Ovary (tissue), 10 donors: ENCODE measurements at places on chromosomes 3 and 15. TPM values are rescaled to one million over a fixed set of nuclear protein-coding genes. Genes with fewer than 3 reads are reported as not detected.

GRCh38 chr3:98018301-98018700 lies 16.8 kb downstream of the GABRR3 start:
- DNase-seq = no peak

GRCh38 chr15:28929200-28929599 lies 43.4 kb downstream of the APBA2 start:
- no peak for DNase-seq

DNA sequence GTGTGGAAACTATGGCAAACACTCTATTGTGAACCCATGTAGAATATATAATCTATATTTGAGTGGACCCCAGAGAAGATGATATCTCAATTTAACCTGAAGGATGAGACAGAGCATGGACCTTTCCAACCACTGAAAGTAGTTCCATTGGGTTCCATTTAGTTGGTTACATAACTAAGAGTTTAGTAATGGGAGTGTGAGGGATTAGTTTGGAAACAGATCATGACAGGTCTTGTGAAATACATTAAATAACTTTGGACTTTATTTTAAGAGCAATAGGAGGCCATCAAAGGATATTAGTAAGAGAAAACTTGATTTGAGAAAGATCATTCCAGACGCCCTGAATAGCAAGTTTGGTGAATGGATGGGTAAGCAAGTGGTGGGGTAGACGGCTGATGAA lies 487.2 kb upstream of the ROBO2 start:
- no peak for DNase-seq

- DNase-seq = no peak
These were observed 534.5 kb upstream of the SEMA6D start for GRCh38 chr15:47182818-47183217.

- DNase-seq = no peak
These were observed 95.3 kb downstream of the CHRNA7 start for GRCh38 chr15:32125595-32125994.

GRCh38 chr3:25728101-25728500 lies 55.1 kb downstream of the NGLY1 start:
- no peak for DNase-seq

GRCh38 chr15:61517776-61518175 lies 288.7 kb upstream of the RORA start:
- no peak for DNase-seq

- DNase-seq = no peak
These were observed 4.2 kb upstream of the RFC4 start for GRCh38 chr3:186810336-186810996.

GRCh38 chr3:126913524-126913923 lies 69.4 kb upstream of the PLXNA1 start:
- no peak for DNase-seq

GRCh38 chr3:127419641-127420553 lies 132.1 kb upstream of the PRR20G start:
- DNase-seq = no peak

DNA sequence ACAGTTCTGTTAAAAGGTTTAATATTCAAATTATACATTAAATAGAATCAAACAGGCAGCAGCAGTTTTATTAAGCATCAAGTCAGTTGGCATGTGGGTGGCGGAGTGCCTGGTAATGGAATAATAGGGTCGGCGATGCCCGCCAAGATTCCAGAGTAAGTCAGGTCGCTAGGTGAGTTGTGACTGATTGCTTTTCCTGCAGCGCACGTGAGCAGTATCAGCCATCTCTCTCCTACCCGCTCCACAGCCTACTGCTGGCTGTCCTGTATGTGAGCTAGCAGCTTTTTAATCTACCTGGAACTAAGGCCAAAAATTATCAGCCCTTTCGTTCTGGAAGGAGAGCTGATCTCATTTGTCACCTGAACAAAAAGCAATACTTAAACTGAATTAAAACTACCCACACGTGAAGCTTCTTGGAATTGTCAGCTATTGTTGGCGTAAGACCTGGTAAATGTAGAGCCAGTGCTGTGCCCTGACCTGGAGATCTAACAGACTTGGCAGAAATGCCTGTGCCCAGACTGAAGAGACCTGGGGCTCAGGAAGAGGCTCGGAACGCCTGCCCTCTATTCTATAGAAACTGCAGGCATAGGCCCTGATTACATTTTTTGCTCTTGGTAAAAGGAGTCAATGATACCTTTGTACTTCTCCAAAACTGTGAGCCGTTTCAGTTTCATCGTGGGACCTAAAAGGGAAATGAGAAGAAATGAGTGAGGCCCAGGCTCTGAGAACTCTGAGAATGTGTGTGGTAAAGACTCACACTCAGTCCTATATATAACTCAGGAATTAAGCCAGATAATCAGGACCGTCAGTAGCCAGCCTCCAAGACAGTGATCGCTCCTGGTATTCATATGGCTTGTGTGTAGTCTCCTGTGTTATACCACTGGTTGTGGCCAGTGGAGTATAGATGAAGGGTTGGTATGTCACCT lies 21.9 kb downstream of the IDH3A start:
- no peak for DNase-seq

GRCh38 chr3:69160525-69160924 lies 38.1 kb upstream of the LMOD3 start:
- DNase-seq = no peak

- DNase-seq = no peak
These were observed 316.8 kb downstream of the CHST2 start for GRCh38 chr3:143436231-143436930.

DNA sequence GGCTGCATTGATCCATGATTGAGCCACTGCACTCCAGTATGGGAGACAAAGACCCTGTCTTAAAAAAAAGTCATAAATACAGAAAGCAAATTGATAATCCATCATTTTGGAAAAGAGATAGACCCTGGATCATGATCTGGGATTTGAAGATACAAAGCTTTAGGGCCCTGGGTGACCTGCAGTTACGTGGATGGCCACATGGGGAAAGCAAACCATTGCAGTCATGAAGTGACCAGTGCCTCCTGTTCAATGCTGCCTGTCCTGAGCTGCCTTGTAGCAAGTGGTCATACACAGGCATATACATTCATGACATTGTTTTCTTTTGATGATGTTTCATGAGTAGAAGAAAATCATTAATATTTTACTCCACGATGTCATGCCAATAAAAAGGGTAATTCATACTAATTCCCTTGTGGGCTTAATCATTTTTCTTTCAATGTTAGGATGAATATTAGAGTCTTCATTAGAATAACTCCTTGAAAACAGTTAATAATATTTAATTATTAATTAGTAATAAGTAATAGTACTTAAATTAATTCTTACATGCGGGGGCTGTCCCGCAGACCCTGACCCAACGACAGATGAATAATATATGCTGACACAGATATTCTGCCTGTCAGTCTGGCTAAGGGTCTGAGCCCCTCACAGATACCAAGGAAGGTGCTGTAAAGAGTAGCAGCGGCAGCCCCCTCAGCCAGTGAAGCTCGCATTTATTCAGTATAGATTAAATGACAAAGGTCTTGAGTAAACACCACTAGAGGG lies 109.0 kb upstream of the UNC13C start:
- DNase-seq = no peak

DNA sequence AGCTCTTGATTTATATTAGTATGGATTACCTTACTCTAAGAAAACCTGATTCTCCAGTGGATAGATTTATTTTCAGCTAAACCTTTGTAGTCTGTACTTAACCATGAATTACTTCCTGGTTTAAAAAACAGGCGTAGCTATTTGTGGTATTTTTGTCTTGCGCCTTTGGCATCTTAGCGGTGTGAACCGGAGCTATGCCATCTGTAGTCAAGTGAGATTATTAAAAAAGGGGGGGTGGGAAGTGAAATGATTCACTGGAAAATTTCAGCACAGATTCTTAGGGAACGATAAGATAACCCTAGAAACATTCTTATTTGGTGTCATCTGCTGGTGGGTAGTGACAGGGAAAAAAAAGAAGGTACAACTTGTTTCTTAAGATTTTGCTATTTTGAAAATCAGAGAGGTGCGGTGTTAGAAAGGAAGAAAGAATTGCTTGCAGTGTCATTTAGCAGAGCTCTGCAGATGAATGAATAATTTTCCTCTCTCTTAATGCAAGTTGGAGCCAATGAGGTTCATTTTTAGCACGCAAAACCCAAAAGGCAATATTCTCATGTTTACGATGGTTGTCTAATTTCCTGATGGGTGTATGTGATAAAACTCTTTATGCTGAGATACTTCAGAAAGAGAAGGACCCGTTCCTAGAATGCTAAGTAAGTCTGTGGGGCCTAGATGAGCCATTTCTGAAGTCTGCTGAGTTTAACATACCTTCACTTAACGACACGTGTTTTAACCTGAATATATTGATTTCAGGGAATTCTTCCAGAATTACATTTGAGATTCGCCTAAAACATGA lies 44.0 kb downstream of the PSMD6 start:
- DNase-seq = no peak

DNA sequence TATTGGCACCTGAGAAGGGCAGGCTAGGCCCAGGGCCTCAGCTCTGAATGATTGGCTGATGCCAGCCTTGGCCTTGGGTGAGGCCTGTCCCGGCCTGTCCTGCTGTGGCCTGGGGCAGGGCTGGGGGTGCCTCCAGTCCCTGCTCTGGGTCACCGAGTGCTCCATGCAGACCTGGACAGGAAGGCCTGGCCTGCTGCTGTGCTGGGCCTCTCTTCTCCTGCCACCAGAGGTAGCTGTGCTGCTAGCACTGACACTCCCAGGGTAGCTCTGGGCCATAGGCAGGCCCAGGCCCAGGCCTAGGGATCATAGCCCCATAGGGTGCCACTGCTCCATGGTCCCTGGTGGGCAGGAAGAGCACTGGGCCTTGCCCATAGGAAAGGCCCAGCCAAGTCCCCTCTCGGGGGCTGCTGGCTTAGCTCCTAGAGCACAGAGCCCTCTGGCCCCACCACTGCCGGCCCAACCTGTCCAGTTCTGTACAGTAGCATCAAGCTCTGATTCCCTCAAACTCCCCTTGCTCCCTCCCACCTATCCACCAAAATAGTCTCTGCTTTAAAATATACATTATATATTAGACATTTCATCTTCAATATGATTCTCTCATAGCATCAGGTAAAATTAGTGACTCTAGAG lies 18.2 kb downstream of the ABTB1 start:
- no peak for DNase-seq

- no peak for DNase-seq
These were observed 57.2 kb downstream of the CBLB start for GRCh38 chr3:105811518-105812193.

GRCh38 chr3:171013822-171014748 lies 12.4 kb downstream of the SLC2A2 start:
- no peak for DNase-seq

The SIDT1 gene
- 0.48 TPM for total RNA-seq

The TUSC7 gene
- not detected for total RNA-seq

The KCNAB1 gene
- total RNA-seq = 2.1 TPM

The CYP1A2 gene
- total RNA-seq = not detected

The ANKRD63 gene
- total RNA-seq = not detected

The ADAMTS17 gene
- 3.0 TPM for total RNA-seq

The ZPLD1 gene
- 0.18 TPM for total RNA-seq

The EXD1 gene
- total RNA-seq = not detected

The SHC4 gene
- total RNA-seq = 0.79 TPM

The GYG1 gene
- 63.3 TPM for total RNA-seq
